Stimulated activated CD4-positive, alpha-beta T cell treated with anti-CD3 and anti-CD28 coated beads, TNF-alpha, amount 100 ng/mL, for 1 hour (primary cell): ENCODE measurements at places on chromosomes 3 and 15.

- DNase-seq, result no peak
Measured at GRCh38 chr3:71444861-71445259, 138.7 kb downstream of the FOXP1 start.

- DNase-seq, result no peak
Measured at GRCh38 chr15:39134282-39134681, 446.6 kb upstream of the THBS1 start.

GRCh38 chr3:109234300-109234699 is 82.0 kb downstream of the DPPA2 start:
- DNase-seq, result no peak

- no peak for DNase-seq
Measured at GRCh38 chr3:150520408-150520807, 25.9 kb downstream of the SERP1 start.

DNA sequence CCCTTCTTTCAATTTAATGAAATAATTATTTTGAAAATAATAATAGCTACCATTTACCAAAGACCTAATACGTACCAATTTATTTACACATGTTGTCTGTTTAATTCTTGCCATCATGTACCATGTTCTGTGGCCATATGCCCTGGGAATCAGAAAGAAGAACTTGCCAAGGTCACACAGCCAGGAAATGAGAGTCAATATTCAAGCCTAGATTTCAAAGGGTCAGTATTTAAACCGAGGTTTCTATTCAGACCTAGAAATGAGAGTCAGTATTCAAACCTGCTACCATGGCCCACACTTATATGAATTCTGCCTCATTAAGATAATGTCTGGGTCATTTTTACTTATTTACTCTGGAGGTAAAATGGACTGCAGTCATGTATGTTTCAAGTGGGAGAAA is 103.6 kb upstream of the TBL1XR1 start:
- DNase-seq, result no peak

GRCh38 chr15:63436341-63436740 is 54.7 kb upstream of the CA12 start:
- DNase-seq, result no peak

DNA sequence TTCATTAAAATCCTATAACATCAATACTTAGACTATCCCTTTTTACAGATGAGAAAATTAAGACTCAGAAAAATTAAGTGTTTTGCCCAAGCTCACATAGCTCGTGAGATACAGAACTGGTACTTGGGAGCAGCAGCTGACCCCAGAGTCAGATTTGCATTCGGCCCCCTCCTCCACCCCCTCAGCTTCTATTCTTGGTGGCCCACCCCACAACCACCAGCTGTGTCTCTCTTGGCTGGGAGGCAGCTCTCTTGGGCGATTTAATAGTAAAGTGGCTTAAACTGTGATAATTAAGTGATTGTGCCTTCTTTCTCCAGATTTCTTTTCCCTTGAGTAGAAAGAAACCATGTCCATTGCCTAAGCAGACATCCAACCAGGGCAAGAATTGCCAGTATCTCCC is 203.6 kb upstream of the PDZRN3 start:
- DNase-seq, result no peak

DNA sequence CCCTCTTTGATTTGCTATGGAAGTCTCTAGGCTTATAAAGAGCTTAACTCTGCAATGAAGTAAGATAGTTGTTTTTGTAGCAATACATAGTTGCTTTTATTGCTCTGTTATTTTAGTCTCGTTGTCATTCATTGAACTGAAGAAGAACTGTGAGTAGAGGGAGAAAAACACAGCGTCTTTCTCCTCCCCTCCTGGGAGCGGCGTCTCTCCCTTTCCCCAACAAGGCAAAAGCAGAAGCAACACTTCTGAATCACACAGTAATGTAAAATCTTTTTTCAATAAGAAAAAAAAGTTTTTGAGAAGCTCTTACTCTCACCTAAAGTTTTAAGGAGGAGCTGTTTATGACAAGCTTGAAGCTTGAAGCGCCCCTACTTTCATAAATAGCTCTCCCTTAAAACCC is 119.3 kb upstream of the SLC7A14 start:
- no peak for DNase-seq

- DNase-seq, result no peak
Measured at GRCh38 chr15:67841513-67841762, 1.6 kb upstream of the RNU6-1 start.

- DNase-seq, result no peak
Measured at GRCh38 chr15:96598514-96598913, 268.0 kb downstream of the NR2F2 start.

DNA sequence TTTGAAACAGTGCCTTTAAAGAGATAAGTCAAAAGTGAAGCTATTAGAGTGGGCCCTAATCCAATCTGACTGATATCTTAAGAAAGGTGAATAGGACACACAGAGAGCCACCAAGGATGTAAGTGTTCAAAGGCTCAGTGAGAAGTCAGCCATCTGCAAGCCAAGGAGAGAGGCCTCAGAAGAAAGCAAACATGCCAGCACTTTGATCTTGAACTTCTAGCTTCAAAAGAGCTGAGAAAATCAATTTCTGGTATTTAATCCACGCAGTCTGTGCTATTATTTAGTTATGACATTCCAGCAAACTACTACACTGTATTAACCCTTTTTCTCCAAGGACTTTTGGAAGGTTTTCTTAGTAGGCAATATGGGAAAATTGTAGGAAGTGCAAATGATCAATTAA is 95.7 kb downstream of the LRRC3B start:
- no peak for DNase-seq

- no peak for DNase-seq
Measured at GRCh38 chr3:64109438-64109837, 86.1 kb upstream of the PSMD6 start.

DNA sequence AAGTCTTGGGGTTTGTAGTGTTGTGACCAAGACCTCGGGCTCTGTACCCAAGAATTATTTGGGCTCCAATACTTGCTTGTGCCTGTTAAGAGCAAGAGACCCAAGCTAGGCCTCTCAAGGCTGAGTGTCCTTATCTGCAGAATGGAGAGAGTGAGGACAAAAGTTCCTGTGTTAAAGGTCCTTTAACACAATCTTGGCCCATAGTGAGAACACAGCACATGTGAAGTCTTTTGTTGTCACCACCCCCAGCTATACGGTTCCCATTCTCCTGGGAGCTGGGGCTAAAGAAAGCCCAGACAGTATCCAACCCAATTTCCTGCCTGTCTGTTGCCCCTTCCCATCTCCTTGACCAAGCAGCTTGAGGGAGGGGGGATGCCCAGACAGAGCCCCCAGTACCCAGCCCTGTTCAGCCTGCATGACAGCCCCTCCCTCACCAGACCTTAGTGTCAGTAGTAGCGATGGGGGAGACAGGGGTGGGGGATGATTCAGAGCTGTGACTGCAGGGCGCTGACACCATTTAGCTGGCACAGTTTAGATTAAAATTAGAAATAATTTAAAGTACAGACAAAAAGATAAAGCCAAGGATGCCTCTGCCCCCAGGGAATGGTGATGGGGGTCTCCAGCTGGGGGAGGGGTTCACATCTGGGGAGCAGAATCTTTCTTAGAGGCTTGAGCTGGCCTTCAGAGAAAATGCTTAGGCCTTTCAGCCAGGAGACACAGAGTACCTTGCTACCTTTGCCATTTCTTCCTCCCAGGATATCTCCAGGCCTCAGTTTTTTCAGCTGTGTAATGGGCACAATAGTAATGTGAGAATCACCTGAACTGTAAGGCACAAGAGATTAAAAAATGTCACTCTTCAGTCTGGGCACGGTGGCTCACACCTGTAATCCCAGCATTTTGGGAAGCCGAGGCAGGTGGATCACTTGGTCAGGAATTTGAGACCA is 2.7 kb downstream of the PRKCD start:
- no peak for DNase-seq

DNA sequence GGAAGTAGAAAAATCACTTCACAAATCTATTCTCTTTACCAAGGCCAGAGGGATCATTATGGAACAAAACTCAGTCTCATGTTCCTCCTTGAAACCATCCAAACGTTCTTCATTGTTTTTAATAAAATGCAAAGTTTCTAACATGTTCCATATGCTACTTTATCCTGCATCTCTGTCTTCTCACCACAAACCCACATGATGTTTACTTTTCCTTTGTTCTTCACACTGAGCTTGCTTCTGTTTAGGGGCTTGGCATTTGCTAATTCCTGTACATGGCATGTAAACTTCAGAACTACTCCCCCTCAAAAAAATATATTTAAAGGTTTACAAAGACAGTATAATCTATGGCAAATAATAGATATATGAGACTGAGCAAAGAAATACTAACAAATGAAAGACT is 651.4 kb downstream of the OTOL1 start:
- DNase-seq, result no peak

DNA sequence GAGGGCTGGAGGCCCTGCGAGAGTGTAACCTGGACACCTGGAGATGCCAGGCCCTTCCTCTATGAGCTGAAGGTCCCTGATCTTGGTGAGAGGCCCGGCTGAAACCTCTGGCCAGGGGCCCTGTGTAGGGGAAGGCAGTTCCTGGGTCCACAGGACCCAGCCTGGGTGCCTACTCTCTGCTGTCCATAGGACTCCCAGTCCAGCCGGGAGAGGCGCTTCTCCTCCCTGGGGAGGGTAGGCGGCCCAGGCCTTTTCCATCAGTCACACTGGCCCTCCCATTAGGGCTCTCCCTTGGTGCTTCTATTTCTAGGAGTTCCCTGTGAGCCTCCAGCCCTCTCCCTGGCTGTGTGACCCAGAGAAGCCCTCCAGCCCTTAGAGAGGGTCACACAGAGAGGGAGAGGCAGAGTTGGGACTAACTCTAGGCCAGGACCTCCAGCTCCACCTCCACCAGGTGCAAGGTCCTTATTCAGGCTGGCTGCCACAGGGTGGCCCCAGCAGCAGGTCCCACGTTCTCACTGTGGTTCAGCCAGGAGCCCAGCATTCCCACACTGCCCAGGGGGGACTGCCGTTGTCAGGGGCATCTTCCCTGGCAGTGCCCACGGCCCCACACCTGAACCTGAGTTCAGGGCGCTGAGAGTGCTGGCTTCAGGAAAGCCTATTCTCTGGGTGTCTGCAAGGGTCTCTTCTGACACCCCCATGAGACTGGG is 146.8 kb downstream of the SMAD6 start:
- no peak for DNase-seq

DNA sequence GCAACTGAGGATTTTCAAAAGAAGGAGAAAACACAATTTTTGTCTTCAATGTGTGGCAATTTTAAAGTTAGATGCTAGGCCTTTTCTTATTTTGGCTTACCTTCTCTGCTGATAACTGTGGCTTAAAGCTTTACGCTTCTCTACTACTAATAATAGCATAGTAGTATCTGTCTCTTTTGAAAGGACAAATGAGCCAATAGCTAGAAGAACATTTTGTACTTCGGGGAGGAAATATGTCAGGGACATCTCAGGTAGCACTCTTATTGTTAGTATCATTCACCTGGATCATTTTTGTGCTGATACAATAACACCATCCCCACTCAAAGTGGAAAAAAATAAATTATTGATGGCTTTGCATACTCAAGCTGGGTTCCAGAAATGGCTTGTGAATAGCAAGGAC is 586.1 kb upstream of the TBL1XR1 start:
- DNase-seq, result no peak

DNA sequence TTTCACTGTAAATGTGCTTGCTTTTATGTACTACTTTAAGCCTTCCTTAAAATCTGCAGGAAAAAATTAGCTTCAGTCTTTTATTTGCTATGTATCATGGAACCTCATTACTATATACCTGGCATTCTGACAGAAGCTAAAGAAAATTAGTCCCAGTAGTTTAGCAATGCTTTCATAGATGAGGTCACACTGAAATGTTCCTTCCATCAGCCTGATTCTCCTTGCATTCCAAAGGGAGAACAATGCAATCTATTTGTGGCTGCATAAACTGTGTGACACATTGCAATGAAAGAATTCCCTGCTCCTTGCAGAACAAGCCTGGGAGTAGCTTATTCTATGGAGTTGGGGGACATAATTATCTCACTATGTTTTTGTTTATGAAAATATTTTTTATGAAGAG is 691.5 kb upstream of the ARPP21 start:
- DNase-seq, result no peak

DNA sequence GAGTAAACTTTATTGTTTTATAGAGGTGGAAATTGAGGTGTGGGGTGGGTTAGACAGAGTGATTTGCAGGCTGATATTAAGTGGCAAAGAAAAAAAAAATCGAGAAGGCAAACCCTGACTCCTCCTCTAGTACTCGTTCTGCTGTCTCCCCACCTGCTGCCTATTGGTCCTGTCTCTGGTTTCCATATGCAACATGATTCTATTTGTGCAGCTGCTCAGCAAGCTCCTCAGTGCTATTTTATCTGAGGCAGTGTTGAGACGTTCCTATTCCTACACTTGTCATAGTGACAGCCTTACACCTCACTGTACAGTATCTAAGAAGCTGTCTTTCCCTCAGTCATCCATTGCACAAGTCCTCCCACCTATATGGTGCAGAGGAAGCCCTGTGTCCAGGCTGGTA is 45.1 kb downstream of the RSL24D1 start:
- DNase-seq, result no peak

DNA sequence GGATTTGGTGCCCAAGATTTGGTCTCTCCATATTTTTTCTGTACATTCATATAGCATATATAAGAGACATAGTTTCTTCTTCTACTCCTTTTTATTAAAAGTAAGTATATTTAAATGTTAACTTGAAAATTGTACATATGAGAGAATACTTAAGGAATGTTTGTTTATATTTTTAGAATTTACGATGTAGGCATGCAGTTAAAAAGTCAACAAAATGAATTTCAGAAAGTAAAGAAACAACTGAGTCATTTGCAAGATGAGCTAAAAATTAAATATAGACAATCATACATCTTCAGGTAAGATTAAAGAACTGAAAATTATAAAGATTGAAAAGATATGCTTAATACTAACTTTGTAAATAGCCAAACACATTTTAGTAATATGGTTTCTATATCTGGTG is 94.2 kb downstream of the LEKR1 start:
- no peak for DNase-seq

DNA sequence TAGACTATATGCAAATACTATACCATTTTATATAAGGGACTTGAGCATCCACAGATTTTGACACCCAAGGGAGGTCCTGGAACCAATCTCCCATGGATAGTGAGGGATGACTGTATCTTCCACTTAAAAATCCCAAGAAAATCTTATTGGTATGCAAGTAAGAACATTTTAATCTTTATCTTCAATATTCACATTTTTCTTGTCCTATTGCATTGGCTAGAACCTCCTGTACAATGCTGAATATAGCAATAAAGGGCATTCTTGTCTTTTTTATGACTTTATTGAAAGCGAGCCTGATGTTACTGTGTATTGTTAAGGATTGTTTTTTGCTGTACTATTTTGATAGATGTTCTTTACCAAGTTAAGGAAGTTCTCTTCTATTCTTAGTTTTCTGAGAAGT is 36.9 kb downstream of the MYLK start:
- no peak for DNase-seq

DNA sequence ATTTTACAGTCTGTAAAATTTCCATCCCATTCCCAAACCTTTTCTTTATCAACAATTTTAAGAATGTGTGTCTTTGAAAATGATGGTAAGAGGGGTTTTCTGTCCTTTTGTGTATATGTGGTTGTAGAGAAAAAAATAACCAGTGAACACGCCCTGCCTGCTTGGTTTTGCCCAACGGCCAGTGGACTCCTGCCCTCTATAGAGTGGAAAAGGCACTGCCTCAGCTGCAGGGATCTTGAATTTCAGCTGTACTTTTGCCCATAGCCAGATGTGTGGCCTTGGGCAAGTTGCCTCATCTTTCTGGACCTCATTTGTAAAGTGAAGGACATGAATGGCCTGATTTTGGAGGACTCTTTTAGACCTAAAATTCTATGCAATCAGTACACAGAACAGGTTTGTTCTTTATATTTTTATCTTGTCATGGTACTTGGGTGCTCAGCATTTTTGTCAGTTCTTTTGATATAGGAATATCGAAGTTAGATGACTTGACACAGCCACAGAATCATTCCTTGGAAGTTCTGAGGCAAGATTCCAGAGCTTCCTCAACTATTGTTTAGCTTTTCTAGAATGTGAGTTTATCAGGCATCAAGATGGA is 81.0 kb downstream of the CLDN11 start:
- DNase-seq, result no peak
